ENCODE measurements at places on chromosomes 11 and 22.

- peak; percentile 41 for DNase-seq
These were observed 21.3 kb upstream of the ABTB2 start for GRCh38 chr11:34379079-34379478.

DNA sequence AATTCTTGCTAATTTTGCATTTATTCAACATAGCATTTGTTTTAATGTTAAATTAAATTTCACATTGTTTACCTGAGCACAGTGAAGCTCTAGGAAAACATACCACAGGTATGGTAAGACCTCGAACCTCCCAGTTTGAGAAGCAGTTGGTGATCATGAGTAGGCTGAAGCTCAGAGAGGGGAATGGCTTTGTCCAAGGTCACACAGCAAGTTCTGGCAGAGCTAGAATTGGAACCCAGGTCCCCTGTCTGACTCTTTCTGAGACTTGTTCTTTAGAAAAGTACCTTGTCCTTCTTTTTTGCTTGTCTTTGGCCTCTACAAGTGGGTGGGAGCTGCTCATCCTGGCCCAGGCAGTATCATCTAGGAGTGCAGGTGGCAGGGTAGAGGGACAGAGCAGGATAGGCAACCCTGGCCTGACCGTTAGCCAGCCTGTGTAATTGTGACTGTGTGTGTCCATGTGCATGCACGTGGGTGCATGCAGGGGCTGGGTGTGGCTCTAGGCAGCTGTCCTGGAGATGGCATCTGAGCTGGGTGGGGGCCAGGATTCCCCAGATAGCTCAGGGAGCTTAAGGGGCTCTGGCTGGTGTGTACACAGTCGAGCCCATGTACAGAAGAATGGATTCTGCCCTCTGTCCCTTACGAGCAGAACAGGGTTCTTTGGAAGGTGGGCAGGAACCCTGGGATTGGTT, 21.6 kb downstream of the PHLDB1 start:
- no peak for DNase-seq

GRCh38 chr11:47924184-47924691, 56.1 kb upstream of the PTPRJ start:
- no peak for DNase-seq

DNA sequence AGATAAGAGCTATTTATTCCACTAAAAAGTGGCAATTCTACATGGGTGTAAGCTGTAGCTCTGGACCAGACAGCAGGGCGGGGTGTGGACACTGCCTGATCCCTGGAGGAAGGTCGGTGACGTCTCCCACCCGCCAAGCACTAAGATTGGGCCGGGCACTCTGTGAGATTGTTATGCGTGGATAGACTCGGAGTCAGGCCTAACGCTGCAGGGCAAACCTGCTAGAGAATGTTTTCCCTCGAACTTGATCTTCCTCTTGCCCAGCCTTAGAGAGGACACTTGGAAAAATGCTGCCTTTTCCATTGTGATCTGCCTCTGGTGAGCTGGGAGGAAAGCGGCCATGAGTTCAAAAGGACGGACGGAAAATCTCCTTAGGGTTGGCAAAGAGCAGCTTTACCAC, 1273.4 kb downstream of the TBC1D22A start:
- DNase-seq: no peak

DNA sequence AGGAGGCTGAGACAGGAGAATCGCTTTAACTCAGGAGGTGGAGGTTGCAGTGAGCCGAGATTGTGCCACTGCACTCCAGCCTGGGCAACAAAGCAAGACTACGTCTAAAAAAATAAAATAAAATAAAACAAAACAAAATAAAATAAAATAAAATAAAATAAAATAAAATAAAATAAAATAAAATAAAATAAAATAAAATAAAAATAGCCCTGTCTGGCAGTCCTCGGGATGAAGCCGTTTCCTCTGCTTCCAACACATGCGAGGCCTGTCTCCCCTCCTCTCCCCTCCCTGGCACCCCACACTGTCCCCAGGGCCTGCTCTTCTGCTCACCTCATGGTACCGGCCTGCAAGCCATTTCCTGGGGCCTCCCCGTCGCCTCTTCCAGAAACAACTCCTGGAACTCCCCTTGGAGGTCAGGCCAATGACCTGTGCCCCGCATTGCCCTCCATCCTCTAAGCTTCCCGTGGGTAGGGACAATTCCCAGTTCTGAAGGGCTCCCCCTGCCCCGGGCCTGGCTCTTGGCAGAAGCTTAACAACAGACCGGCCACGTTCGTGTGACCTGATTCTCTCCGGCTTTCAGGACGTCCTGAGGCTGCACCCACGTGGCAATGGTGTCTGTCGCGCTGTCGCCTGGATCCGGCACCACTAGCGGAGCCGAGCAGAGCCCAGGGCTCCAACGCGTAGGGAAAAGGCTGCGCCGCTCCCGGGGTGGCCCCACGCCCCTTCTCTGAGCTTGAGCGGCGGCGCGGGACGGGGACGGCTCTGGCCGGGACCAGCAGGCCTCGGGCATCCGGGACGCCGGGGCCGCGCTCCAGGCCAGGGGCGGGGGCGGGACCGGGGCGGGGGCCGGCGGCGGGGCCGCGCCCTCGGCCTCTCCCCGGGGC, 456 bp upstream of the PARVB start:
- DNase-seq: peak; percentile 9

DNA sequence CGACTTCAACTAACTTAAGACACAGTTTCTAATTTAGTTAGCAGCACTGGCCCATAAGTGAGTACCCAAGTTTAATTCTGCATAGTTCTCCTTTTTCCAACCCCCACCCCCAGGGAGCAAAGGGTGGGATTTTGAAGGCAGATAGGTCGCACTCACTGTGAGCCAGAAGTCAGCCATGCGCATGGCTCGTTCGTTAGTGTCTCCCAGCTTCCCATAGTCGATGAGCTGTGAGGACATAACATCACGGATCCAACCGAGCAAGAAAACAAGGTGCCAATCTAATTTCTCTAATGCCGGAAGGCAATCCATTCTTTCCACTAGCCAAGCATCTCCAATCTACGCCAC, 577 bp downstream of the MRPL17 start:
- no peak for DNase-seq

GRCh38 chr11:117126223-117126965, 17.7 kb upstream of the PAFAH1B2 start:
- no peak for DNase-seq

DNA sequence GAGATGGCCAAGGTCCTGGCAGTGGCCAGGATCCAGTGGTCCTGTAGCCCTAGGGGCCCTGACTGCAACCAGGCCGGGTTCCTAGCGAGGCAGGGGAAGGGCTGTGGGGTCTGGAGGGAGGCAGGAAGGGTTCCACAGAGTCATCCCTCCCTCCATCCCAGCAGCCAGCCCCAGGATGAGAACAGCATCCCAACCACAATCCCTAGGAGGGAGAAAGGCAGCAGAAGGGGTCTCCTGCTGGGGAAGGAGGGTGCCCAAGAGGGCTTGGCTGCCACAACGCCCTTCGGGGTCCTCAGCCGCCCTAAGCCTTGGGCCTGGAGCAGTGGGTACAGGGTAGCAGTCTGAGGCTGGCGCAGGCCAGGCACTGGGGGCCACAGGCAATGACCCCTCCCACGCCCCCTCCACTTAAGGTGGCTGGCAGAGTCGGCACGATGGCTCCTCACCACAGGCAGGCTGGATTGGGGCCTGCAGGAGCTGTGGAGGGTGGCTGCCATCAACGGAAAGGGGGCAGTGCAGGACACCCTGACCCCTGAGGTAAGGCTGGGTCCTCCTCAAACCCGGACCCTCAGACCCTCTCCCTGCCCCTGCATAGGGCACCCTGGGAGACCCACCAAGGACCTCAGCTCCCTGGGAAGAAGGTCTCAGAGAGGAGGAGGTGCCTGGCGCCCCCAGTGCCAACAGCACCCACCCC, 7.2 kb downstream of the SLC22A12 start:
- no peak for DNase-seq

DNA sequence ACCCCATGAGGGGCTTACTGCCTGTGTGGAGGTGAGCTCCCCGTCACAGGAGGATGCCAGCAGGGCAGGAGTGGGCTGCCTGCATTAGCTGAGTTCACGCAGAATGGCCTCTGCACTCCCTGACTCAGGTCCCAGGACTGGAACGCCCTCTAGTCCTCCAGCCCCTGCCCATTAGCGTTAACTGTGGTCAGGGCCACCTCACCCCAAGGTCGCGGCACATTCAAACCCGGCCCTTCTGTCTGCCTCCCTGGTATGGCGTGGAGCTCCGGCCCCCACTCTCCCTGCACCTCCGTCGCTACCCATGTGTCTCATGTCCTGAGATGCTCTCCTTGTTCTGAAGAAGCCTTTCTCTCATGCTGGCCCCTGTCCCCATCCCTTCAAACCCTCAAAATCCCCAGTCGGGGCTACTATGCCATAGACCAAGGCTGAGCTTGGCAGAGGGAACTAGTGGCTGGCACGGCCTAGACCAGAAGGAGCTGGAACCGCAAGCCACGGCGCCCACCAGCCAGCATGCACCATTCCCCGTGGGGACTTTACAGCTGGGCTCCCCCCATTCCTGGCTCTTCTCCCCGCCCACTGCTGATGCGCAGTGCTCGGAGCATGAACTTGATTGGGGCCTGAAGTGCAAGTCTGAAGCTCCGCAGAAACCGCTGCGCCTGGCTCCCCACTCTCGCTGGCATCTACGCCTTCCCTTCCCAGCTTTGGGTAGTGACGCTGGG, 79.5 kb upstream of the RTL6 start:
- DNase-seq: no peak

- no peak for DNase-seq
These were observed 535.1 kb downstream of the TMEM135 start for GRCh38 chr11:87572881-87573280.

GRCh38 chr11:102252339-102252891, 64.9 kb upstream of the BIRC3 start:
- DNase-seq: no peak

DNA sequence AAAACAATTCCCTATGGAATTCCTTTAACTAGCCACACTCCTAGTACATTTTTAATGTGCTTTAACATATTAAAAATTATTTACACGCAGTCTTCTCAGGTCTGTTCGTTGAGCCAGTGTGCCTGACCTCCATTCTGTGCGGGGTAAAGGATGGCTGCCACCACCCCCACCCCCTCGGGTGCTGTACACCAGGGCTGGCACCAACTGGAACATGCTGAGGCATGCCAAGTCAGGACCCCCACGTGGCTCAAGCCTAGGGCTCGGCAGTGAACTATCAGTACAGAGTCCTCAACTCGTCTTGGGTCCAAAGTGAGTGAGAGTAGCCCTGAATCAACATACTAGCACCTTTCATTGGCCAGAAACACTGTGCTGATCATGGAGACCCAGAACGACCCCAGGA, 32.5 kb upstream of the PHF21B start:
- no peak for DNase-seq
